ENCODE measurements at places on chromosomes 11 and 22.
A peak's percentile ranks its signal among the peaks of the same experiment; 100 is the strongest.

DNA sequence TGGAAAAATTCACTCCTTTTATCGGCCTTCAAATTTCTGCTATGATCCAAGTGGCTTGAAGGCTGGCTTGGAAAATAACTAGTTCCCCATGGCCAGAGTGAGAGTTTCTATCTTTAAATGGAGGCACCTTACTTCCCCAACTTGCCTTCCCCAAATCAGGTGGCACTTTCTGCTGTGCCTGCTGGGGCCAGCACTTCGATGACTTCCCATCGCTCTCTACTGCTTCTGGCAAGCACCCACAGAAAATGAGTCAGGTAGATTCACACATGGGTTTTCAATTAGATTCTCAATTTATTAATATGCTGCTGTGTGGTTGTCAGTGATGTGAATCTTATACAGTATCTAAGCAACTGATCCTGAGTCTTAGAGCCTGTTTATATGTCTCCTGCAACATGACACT lies 398.8 kb upstream of the RAG2 start:
- no peak for DNase-seq

- DNase-seq: peak; percentile 39
Measured at GRCh38 chr22:18987765-18988164, 51.7 kb upstream of the PRODH start.

DNA sequence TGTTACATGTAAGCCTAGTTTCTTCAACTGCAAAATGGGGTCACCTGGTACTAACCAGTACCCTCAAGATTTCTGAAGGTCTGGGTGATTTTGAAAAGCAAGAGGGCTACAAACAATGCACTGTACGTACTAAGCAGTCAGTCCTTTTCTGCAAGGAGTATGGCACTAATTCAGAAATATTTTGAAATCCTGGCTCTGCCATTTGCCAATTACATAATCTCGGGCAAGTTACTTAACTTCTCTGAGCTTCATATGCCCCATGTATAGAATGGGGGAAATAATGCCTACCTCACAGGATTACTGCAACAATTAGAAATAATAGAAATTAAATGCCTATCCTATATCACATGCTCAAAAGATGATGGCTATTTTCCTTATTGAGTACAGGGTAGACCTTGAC lies 60.7 kb upstream of the CCDC89 start:
- DNase-seq: peak; percentile 17

DNA sequence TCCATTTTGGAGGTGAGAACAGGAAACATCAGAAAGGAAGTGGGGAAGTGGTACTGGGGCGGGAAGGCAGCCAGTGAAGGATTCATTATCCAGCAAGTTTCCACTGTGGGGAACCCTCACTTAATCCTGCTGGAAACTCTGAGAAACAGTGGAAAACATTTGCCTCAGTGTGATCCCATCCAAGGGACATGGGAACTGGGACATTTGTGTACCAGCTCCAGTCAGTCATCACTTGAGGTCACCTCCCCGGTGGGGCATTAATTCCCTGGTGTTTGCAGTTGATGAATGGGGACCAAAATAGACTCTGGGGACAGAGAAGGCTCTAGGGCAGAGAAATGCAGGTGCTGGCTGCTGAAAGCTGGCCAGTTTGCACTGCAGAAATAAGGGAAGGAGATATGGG lies 599.9 kb downstream of the BUD13 start:
- DNase-seq: no peak

DNA sequence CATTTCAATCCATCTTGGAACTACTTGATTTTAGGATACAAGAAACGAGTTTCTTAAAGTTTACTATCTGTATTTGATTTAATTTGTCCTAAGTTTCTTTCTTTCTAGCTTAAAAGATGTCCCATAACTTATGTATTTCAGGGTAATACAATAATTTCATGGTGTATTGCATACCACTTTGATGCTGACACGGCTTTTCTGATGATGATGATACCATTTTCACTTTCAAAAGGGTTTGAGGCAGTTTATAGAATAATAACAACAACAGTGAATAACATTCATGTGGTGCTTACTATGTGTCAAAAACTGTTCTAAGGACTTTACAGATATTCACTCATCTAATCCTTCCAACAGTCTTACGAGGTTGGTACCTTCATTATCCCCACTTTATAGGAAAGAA lies 33.2 kb upstream of the POU2AF1 start:
- DNase-seq: no peak

GRCh38 chr11:120545813-120546212 lies 34.3 kb downstream of the GRIK4 start:
- peak; percentile 68 for DNase-seq

DNA sequence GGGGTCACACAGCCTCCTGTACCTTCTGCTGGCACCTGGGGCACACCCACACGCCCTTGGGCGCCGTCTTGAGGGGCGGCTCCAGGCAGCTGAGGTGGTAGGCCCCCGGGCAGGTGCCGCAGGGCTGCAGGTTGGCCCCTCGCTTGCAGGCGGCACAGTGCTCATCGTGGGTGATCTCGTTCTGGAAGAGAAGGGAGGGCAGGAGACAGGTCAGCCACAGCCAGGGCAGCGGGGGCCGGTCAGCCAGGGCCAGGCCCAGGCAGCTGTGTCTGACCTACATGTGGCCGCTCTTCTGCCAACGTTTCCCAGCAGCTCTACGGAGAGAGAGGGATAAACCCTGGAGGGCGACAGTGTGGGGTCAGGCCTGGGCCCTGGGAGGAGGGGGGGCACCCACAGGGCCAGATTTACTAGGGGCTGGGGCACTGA lies 121.9 kb downstream of the PHF21B start:
- DNase-seq: no peak

DNA sequence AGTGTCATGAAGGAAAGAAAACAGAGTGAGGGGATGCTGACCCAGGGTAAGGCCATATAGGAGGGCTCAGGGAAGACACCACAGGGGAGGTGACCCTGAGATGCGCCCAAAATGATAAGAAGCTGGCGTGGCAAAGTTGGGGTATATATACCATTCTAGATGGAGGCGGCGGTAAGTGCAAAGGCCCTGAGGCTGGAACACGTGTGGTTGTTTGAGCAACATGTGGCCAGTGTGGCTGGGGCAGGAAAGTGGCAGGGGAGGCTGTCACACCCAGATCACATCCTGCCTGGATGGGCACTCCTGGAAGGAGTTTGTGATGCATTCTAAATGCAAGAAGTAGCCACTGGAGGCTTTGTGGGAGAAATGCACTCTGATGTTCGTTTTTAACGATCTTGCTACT lies 70.2 kb downstream of the CYTH4 start:
- DNase-seq: no peak

- DNase-seq: peak; percentile 16
Measured at GRCh38 chr11:85318573-85318972, 308.6 kb downstream of the DLG2 start.

DNA sequence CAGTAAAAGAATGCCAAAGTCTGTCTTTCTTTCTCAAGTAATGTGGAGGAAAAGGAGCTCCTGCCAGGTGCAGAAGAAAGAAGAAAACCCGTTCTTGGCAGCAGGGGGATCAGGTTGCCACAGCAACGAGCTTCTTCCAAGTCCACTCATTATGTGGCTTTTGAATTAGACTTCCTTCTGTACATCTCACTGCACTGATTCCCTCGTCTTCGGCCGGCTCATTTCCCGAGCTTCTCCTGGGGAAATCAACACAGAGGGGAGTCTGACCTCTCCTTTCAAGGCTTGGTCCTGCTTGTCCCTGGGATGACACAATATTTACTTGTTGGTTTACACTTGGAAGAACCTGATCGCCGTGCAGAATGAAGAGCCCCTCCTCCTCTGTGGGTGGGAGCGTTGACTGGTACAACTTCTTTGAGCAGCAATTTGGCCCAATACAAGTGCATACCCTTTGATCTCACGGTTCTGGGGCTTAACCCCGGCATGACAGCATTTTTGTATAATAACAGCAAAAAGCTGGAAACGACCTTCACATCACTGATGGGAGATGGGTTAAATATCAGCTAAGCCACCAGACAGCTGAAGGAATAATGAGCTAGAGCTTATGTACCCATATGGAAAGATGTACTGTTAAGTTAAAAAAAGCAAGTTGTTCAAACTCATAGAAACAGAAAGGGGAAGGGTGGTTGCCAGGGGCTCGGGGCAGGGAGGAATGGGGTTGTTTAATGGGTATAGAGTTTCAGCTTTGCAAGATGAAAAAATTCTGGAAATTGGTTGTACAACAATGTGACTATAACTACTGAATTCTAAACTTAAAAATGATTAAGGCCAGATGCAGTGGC lies 35.4 kb downstream of the MCHR1 start:
- no peak for DNase-seq

DNA sequence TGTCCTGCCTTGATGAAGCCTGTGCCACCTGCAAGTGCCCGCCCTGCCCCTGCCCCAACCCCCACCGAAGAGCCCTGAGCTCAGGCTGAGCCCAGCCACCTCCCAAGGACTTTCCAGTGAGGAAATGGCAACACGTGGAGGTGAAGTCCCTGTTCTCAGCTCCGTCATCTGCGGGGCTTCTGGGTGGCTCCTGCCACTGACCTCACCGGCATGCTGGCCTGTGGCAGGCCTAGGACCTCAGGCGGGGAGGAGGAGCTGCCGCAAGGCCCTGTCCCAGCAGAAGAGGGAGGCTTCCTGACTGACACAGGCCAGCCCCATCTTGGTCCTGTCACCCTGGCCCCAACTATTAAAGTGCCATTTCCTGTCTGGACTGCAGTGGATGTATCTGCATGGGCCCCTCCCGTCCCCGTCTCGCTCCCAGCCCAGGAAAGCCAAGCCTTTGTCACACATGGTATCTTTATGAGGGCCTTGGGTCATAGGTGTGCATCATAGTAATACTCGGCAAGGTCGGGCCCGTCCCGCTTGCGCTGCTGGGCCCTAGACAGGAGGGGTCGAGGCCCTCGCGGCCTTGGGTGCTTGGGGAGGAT lies 882 bp downstream of the FREY1 start:
- no peak for DNase-seq

GRCh38 chr11:61418136-61418535 lies 11.6 kb downstream of the CPSF7 start:
- DNase-seq: no peak

DNA sequence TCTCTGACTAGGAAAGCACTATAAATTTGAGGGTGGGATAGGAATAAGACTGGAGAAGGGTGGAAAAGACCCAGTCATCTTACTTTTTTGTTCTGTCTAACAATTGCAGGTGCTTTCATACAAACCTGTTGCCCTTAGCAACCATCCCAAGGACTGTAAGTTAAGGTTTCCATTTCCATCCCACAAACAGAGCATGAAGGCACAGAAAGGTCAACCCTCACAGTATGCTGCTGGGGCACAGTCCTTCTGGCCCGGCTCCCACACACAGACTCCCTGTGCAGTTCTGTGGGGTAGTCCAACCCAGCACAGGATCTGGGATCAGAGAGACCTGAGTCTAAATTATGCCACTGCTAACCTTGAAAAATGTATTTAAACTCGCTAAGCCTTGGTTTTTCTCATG lies 38.4 kb upstream of the ETS1 start:
- DNase-seq: no peak

- no peak for DNase-seq
Measured at GRCh38 chr11:19817870-19818269, 105.2 kb downstream of the NAV2 start.

DNA sequence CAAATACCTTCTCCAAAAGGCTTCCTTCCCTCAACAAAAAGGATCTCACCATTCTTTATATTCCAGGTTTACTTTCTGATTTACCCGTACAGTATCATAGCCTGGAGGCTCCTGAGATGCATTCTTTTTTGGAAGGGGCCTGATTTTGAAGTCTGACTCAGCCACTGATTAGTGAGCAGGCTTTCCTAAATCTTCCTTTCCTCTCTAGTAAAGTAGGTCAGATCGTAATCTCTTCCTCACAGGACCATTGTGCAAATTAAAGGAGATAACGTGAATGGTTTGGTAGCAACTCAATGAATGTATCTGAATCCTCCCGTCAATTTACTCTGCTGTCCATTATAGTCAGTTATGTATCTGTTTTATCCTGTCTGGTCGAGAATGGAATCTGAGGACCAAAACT lies 227.7 kb upstream of the ANO5 start:
- no peak for DNase-seq

GRCh38 chr22:26906464-26906863 lies 249.1 kb downstream of the MIAT start:
- no peak for DNase-seq

DNA sequence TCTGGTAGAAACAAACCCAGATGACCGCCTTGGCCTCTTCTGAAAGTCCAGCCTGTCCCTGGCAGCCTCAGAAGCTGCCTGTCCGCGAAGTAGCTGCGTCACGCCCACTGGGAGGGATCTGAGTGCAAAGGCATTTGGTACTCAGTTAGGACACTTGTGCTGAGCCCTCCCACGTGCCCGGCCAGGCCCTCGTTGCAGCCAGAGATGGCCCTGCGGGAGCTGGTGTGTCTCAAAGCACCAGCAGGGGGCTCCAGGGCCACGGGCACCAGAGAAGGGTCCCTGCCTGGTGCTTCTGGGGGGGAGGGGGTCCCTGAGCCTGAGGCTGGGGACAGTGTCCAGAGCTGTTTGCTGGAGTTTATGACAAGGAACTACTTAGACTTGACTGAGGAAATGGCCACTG lies 5.8 kb downstream of the SELENOO start:
- peak; percentile 46 for DNase-seq

DNA sequence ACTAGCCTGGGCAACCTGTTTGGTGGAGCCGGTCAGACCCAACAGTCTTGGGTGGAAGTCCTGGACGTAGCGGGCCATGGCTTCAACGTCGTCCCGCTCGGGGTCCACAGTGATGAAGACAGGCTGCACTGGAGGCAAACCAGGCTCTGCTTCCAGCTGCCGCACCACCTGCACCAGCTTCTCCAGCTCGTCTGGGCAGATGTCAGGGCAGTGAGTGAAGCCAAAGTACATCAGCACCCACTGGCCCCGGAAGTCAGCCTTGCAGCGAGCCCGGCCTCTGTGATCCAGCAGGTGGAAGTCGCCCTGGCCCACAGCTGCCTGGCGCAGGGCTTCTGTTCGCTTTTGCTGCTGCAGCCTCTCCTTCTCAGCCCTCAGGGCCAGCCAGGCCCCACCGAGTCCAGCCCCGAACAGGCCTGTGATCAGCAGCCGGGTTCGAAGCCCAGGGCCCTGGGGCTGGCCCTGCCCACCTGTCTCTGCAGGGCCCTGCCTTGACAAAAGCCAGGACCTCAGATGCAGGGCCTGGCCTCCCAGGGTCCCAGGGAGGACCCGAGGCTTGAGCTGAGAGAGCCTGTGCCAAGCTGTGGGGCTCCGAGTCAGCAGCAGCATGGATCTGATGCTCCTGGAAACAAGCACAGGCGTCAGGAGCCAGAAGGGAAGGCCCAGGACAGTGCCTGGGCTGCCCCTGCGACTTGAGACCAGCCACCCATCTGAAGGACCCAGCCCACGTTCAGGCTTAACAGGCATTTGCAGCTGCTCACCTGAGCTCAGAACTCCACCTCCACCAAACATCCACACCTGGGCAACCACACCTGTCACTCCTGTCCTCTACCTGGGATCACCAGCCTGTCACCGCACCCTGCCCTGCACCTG lies 1.4 kb downstream of the SCO2 start:
- DNase-seq: no peak

GRCh38 chr11:64755681-64756361 lies 4.0 kb downstream of the PYGM start:
- DNase-seq: no peak

GRCh38 chr22:46829941-46830715 lies 67.7 kb downstream of the TBC1D22A start:
- DNase-seq: peak; percentile 5

GRCh38 chr22:46163557-46163888 lies 13.2 kb downstream of the PPARA start:
- no peak for DNase-seq

Measured in hematopoietic multipotent progenitor cell treated with erythropoietin and hydrocortisone succinate and interleukin-3 and kit ligand, for 6 days (in vitro differentiated cells).